ENCODE measurements at places on chromosomes 1 and 21. TPM values are rescaled to one million over a fixed set of nuclear protein-coding genes. Genes with fewer than 3 reads are reported as not detected.

- peak; percentile 0 for DNase-seq
Observed at GRCh38 chr1:16720351-16721223, 19.7 kb upstream of the RNU1-4 start.

The MTMR11 gene
- 7.4 TPM for total RNA-seq

The KCNA3 gene
- not detected for total RNA-seq

DNA sequence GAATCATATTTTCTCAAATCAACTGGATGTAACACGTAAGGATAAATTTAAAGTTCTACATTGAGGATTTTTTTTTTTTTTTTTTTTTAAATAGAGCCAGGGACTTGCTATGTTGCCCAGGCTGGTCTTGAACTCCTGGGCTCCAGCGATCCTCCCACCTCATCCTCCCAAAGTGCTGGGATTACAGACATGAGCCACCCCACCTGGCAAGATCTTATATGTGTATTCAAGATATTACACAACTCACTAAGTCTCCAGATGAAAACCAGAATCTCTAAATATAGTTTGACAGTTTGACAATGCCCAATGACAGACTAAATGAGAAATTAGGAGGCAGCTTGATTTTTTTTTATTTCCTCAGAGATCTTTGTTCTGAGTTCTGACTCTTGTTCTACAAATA, 6.8 kb downstream of the YY1AP1 start:
- no peak for DNase-seq

DNA sequence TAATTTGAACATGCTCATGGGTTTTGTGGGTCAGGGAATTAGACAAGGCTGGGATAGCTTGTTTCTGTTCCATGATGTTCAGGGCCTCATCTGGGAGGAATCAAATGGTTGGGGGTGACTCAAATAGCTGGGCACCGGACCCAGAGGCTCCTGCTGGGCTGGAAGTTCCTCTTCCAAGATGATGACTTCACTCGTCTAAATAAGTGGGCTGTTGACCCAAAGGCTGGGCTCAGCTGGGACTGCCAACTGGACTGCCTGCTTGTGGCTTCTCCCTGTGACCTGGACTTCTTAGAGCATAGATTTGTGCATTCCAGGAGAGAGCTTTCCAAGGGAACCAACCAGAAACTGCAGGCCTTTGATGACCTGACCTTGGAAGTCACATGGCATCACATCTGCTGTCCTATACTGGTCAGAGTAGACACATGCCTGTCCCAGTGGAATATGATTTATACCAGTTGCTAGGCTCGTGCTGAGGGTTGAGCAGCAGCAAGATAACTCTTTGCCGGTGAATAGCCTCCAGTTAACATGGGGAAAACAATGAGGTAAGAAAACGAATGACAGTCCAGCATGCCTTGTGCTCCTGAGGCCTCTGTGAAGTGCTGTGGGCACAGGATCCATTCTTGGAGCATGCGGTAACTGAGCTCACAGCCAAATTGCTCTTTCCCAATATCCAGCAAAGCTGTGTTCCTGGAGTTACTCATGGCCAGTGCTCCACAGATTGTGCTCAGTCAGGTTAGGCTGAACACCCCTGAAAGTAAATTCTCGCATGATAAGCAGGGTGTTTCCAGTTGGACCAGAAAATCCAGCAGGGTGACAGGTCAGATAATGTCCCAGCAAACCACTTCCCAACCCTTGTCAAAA, 272.9 kb upstream of the TMEM51 start:
- no peak for DNase-seq

DNA sequence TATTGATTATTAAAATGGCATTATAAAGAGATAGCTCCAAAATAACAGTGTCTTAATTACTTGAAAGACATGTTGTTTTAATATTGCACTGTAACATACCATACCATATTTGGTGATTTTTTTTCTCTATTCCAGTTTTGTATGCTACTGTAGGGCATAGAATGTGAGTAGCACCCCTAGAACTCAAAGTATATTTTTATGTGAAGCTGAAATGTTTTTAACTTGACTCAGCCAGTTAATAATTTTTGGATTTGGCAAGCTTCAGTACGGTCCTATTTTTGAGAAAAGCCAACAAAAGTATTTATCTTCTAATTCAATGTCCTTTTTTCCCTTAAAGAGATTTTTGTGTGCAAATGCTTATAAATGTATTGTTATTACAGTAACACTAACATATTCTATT, 593.8 kb downstream of the USP25 start:
- peak; percentile 32 for DNase-seq

The GSTM1 gene
- 46.2 TPM for total RNA-seq

The DAB1 gene
- 0.23 TPM for total RNA-seq

The LCE2B gene
- not detected for total RNA-seq

DNA sequence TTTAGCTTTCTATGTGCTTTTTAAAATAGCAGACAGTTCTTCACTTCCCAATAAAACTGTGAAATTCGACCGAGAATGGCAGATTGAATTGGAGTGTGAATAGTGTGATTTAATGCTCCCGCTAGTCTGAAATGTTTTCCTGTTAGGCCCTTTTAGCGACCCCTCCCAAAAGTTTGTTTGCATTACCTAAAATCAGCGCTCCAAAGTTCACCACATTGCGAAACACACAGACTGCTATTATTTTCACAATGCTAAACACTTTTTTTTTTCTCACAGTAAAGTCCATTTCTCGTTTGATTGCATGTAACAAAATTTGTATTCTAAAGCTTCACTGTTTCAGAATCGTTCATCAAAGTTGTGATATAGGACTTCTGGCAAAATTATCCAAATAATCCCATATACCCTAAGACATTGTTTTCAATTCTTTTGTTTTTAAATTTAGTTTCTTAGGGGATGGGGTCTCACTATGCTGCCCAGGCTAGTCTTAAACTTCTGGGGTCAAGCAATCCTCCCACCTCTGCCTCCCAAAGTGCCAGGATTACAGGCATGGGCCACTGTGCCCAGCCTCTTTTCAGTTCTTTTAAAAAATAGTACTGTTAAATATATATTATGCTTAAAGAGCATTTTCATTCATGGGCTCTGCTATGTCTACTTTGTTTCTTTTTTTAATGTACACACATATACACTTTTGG, 76.5 kb upstream of the USH2A start:
- no peak for DNase-seq

The CCDC185 gene
- total RNA-seq = not detected

- DNase-seq = no peak
Observed at GRCh38 chr1:201728731-201729130, 100.2 kb upstream of the IPO9 start.

The KRTAP19-4 gene
- not detected for total RNA-seq
